ENCODE measurements at places on chromosomes 1 and 21. TPM values are rescaled to one million over a fixed set of nuclear protein-coding genes. Genes with fewer than 3 reads are reported as not detected.

REN gene
- not detected for total RNA-seq

S100A2 gene
- 2.3 TPM for total RNA-seq

LRRC39 gene
- total RNA-seq, result 155 TPM

CCDC181 gene
- 0.65 TPM for total RNA-seq

CHRNB2 gene
- not detected for total RNA-seq

TINAGL1 gene
- total RNA-seq, result 273 TPM

TFF2 gene
- not detected for total RNA-seq

All from Right ventricle myocardium inferior (tissue), 1 donor.